Activated CD8-positive, alpha-beta memory T cell treated with anti-CD3 and anti-CD28 coated beads for 48 hours (primary cell): ENCODE measurements at places on chromosomes 5 and 9.

- DNase-seq, result no peak
Observed at GRCh38 chr5:133916479-133916878, 51.9 kb downstream of the C5orf15 start.

GRCh38 chr5:50967563-50968355 lies 301.3 kb downstream of the PARP8 start:
- DNase-seq, result no peak

- DNase-seq, result no peak
Observed at GRCh38 chr9:99375481-99375880, 153.4 kb downstream of the SEC61B start.

DNA sequence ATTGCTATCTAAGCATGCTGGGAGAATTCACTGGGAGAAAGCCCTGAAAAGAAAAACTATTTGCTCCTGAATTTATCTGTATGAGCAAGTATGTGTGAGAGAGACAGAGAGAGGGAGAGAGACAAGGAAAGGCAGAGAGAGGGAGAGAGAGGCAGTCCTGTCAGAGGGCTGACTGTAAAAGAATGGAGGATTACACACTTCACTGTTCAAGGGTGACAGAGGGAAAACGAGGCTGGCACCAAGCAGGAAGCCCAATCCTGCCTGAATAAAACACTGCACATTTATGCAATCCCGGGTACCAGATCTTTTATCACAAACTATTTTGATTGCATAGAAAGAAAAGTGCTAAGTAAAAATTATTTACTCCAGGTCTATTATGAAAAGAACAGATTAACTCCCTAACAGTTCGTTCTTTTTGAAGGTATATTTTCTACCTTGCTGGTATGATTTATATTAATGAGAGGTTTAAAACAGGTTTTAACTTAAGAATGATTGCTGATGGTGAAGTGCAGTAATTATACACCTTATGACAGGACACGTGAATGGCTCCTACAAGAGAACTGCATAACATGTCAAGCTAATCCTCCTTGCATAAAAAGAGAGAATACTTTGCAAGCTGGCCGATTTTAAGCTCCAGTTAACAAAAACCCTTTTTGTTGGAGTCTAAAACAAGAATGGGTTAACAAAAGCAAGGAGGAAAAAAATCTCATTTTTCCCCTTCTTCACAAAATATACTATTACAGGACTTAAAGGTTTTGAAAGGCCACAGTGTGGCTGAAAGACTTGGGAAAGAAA lies 82.5 kb downstream of the NFIB start:
- no peak for DNase-seq

- DNase-seq, result no peak
Observed at GRCh38 chr9:84891924-84892323, 222.4 kb downstream of the NTRK2 start.

- no peak for DNase-seq
Observed at GRCh38 chr9:130948266-130948665, 9.2 kb upstream of the FIBCD1 start.

- no peak for DNase-seq
Observed at GRCh38 chr5:40397091-40397490, 282.6 kb upstream of the PTGER4 start.

DNA sequence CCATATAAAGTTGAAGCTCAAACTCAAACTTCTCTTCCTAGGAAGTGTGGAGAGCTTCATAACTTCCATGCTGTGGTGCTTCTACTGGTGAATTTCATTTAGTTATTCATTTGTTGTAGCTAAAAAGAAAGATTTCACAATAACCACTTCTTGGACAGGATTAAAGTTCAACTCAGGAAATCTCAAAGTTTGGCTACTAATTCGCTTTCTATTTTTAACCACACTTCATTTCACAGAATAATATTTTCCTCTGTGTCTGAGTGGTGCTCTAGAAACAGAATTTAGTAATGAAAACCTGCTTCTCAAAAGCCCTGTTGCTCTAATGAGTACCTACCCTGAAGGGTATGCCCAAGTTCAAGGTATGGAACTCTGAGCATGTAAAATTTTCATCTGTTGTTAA lies 73.9 kb downstream of the ACTBL2 start:
- DNase-seq, result no peak

- no peak for DNase-seq
Observed at GRCh38 chr5:36374266-36374862, 72.7 kb upstream of the RANBP3L start.

GRCh38 chr5:16859346-16859745 lies 76.7 kb downstream of the MYO10 start:
- DNase-seq, result no peak

GRCh38 chr5:135016861-135017290 lies 17.2 kb downstream of the PITX1 start:
- DNase-seq, result no peak

DNA sequence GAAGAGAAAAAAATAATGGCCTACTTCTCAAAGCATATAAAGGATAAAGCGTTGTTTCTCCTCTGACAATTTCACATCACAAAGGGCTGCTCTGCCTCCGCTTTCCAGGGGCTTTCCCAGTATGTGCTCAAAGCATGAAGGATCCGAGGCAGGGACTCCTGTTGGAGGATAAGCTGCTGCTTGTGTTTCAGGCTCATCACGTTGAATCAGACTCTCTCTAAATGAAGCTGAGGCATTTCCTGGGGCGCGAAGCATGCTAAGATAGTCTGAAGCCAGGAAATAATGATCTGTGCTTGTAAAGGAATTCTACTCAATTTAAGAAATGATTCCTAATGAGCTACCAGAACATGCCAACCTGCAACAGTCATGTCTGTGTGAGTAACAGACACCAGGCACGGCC lies 97.5 kb downstream of the MARCHF11 start:
- no peak for DNase-seq

DNA sequence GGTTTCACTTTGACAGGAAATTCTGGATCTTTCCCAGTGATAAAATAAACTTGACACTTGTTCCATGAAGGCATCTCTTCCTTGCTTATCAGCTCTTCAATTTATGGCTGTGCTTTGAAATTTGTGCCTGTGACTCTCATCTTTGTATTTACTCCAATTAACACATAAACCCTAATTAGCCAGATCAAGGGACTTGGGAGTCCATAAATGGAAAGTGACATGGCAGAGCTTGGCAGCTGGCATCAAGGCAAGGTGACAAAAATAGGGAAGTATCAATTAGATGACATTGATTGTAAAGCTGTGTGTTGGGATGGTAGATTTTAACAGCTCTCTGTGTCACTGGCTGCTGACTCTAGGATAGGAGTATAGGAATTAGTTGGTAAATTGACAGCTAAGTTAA lies 133.9 kb downstream of the PBX3 start:
- DNase-seq, result no peak

DNA sequence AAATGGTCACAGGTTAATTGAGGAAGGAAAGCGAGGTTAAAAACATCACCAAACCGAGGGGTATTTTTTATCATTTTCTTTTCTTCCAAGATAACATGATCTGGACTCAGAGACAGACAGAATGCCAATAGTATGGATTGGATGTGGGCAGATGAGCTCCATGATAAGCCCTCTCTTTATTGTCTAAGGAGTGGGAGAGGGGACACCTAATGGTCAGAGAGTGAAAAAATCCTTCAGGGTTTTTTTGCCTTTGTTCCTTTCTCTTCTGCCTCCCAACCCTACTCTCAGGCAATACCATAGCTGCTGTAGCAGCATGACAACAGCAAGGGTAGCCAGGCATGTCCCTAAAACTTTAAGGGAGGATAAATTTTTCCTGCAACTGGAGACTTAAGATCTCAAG lies 94.7 kb downstream of the DIRAS2 start:
- no peak for DNase-seq

GRCh38 chr9:89295400-89295799 lies 15.6 kb upstream of the CKS2 start:
- DNase-seq, result no peak

DNA sequence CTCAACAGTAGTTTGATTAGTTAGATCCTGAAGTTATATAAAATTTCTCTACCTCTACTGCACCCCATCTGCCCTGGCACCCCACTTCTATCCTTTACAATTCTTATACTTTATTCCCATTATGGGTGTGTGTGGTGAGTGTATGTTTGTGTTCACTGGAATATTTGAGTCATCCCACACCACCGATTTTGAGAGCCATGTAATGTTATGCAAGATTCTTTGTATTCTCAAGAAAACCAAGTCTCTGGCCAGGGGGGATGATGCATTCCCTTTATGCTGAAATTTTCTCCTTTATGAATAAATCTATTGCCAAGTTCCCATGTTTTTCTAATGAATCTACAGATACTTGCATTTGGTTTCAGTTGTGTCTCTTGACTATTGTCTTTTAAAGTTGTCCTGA lies 266.8 kb downstream of the ARHGEF28 start:
- no peak for DNase-seq

GRCh38 chr5:159552751-159553150 lies 222.5 kb upstream of the IL12B start:
- DNase-seq, result no peak

GRCh38 chr5:171578829-171579491 lies 159.5 kb downstream of the FGF18 start:
- DNase-seq, result no peak

- no peak for DNase-seq
Observed at GRCh38 chr5:148011398-148012137, 52.2 kb upstream of the SPINK5 start.

DNA sequence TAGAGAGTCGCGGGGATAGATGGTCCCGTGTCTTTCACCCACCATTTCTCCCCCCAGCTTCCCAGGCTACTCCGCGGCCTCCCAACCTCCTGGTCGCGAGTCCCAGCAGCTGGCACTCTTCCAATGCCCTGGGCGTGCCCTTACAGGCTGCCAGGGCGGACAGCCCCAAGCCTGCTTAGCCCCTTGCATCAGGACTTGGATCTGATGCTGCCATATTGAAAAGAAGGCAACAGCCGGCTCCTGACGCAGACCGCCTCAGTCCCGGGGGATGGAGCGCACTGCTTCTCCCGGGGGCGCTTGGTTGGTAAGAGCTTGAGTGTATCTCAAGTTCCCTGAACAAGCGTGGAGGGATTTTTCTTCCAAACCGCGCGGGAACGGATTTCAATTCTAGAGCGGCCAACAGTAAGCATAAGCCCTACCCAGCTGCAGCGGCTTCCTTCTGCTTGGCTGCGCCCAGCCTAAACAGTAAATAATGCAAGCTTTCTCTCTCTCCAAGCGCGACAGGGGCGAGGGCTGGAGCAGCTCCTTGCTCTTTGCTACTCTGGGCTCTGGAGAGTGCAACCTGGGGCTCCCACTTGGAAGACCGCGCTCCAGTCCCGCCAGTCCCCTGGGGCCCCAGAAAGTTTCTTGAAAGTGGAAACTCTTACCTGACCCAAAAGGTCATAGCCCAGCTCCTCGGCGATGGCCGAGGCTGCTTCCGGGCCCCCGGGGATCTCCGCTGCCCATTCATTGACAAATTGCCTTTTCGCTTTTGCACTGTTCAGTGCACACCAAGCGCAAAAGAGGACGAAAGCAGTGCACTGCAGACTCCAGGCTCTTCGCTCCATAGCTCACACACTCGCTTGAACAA lies 607 bp downstream of the PCSK1 start:
- no peak for DNase-seq

GRCh38 chr9:124392871-124393460 lies 22.3 kb downstream of the PSMB7 start:
- no peak for DNase-seq

DNA sequence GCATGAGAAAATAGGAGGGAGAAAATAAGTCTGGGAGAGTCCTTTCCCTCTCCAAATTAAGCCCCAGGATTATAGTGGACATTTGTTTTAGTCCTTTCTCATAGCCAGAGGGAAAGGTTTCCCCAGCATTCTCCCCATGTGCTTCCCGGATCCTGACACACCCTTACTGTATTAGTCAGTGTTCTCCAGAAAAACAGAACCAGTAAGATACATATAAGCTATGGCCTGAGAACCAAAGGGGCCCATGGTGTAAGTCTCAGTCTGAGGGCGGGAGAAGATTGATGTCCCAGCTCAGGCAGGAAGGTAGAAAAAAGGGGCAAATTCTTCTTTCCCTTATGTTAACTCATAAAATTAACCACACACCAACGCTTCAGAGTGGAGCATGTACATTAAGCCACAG lies 25.6 kb upstream of the SPATA31D4 start:
- no peak for DNase-seq

DNA sequence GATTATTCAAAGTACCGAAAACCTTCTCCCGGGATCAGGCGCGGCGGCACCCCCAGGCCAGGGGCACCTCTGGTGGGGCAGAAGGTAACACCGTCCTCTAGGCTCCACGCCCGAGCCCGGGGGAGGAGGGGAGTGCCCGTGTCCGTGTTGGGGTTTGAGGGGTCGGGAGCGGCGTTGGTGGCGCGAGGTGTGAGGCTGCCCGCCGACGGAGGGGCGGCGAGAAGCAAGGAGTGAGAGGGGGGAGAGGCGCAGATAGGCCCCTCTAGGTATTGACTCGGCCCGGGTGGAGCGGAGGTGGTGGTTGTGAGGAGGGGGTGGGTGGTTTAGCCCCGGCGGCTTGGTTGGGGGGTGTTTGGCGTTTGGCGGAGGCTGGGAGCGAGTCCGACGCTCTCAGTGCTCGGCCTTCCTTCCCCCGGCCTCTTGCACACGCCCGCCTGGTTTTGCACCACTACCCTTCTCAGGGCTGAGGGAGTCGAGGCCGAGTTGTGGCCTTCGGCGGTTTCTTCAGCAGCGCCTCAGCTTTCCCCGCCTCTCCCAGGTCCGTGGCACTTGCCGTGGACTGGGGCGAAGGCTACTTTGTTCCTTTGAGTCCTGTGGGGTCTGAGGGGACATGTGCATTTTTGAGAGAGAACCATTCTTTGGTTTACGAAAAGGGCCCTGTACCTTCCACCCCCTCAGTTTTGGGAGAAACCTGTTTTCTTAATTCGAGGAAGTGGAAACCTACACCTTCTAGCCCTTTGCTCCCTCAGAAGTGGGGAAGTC lies 450 bp downstream of the GPBP1 start:
- no peak for DNase-seq

DNA sequence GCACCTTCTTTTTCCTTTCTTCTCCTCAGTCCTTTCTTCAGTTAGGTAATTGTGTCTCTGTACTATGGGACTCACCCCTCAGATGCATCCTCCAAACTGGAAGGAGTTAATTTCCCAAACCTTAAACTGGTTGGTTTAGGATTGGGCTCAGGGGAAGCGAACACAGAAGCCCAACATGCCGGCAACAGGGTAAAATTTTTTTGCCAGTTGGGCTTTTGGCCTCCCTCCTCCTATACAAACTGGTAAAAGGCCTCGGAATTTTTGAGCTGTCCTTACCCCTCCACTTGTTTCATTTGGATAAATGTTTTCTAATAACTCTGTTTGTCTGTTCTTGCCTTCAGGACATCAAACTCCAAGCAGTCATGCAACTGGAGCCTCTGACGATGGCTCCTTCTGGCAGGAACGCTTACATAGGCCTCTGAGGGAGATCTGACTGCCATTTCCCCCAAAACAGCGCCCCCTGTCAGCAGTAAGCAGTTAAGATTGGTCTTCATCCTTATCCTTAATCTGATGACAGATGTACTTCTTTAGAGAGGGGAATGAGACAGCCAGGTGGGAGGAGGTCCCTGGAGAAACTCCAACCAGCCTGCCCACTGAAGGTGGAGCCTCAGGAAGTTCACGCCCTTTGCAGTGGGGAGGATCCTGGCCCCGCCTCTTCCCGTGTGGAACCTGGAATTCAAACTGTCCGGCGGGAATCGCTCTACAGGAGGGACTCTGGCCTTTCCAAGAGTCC lies 57.8 kb upstream of the SPINK5 start:
- no peak for DNase-seq

GRCh38 chr9:19232823-19233194 lies 2.3 kb downstream of the DENND4C start:
- DNase-seq, result no peak

- DNase-seq, result no peak
Observed at GRCh38 chr9:109918339-109919163, 138.6 kb downstream of the PALM2AKAP2 start.
